A549 treated with ZK216348 at 1 μM for 4 hours (cell line): ENCODE measurements at places on chromosomes 4 and X. TPM values are rescaled to one million over a fixed set of nuclear protein-coding genes. Genes with fewer than 3 reads are reported as not detected.

The SFRP2 gene
- total RNA-seq, result not detected in 5 replicates

The PNMA6A gene
- 2.9 to 6.2 TPM (median 4.6 TPM) in 5 replicates for total RNA-seq

The NDP gene
- not detected in 5 replicates for total RNA-seq

The ARMCX5 gene
- 8.8 to 11.5 TPM (median 10.9 TPM) in 5 replicates for total RNA-seq

The JCHAIN gene
- 0.13 to 0.70 TPM (median 0.22 TPM) in 3 of 5 replicates, not detected in the others for total RNA-seq

The HPGD gene
- total RNA-seq, result 62.1 to 80.8 TPM (median 68.2 TPM) in 5 replicates

The SLC6A14 gene
- total RNA-seq, result not detected in 5 replicates

The NIPAL1 gene
- 0.23 to 1.7 TPM (median 0.52 TPM) in 5 replicates for total RNA-seq

The PRDM8 gene
- total RNA-seq, result 0.14 to 0.63 TPM (median 0.27 TPM) in 5 replicates

The PFKFB1 gene
- total RNA-seq, result 0.11 to 0.20 TPM (median 0.19 TPM) in 3 of 5 replicates, not detected in the others

The SSX2B gene
- total RNA-seq, result not detected in 5 replicates

The CT45A3 gene
- not detected in 5 replicates for total RNA-seq

The GATA1 gene
- total RNA-seq, result not detected in 5 replicates

The SGCB gene
- 15.3 to 26.5 TPM (median 16.9 TPM) in 5 replicates for total RNA-seq

The SEPTIN11 gene
- total RNA-seq, result 21.6 to 41.6 TPM (median 38.5 TPM) in 5 replicates

The XPNPEP2 gene
- not detected in 5 replicates for total RNA-seq

The AADAT gene
- total RNA-seq, result 6.7 to 9.7 TPM (median 8.8 TPM) in 5 replicates

The GYPE gene
- not detected in 5 replicates for total RNA-seq
